NK-92 treated with Interleukin-12 subunit alpha and Interleukin-12 subunit beta, amount 100 ng/mL, for 24 hours (cell line): ENCODE measurements at places on chromosomes 11 and 22.

GRCh38 chr11:97451441-97451840 is 1061.6 kb downstream of the JRKL start:
- no peak for DNase-seq

DNA sequence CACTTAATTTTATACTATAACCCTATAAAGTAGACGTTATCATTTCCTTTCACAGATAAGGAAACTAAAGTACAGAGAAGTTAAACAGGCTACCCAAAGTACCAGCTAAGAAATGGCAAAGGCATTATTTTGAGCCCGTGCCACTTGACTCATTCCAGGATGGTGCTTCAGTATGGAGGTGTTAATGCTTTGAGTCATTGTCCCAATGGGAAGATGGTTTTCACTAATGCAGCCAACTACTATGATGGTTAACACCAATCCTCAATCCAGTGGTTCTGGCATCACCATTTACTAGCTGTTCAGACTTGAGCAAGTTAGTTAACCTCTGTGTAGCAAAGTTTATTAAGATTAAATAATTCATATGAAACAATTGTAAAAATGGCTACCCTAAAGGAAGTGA is 123.1 kb upstream of the SLC5A12 start:
- no peak for DNase-seq

DNA sequence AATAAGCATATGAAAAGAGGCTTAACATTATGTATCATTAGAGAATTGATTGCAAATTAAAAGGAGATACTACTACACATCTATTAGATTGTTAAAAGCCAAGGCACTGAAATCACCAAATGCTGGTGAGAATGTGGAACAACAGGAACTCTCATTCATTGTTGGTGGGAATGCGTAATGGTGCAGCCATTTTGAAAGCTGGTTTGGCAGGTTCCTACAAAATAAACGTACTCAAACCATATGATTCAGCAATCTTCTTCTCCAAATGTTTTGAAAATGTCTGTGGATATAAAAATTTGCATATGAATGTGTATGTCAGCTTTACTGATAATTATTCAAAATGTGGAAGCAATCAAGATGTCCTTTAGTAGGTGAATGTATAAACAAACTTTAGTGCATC is 176.4 kb upstream of the PLET1 start:
- no peak for DNase-seq

GRCh38 chr11:47329431-47329986 is 23.0 kb downstream of the MYBPC3 start:
- DNase-seq, result no peak

- DNase-seq, result no peak
Observed at GRCh38 chr11:36296884-36297543, 926 bp downstream of the PRR5L start.
